SJSA1 (cell line): ENCODE measurements at places on chromosomes 6 and 20.

DNA sequence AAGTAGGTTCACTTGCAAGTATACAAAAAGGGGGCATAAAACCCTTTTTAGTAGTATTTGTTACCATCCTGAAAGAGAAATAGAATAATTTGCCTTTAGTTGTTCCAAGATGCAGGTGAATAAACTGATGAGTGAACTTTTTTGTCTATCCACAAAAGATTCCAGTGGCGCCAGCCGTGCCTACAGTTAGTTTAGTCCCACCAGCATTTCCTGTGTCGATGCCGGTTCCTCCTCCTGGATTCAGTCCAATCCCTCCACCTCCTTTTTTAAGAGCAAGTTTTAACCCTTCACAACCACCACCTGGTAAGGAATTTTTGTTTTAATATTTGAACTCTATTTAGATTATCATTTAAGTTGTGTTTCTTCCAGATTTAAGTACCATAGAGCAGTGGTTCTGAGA lies 90.9 kb downstream of the SCAF8 start:
- H3K4me3 ChIP-seq = no peak overlapping the region
- no peaks in the 10 kb centered on the region for H3K27me3 ChIP-seq
- no peak for DNase-seq
- H3K36me3 ChIP-seq = peaks cover 83% of the 10 kb centered on the region
- H3K27ac ChIP-seq = no peak overlapping the region

GRCh38 chr20:1831606-1832005 lies 63.6 kb upstream of the SIRPA start:
- H3K4me1 ChIP-seq = peaks cover 19% of the 10 kb centered on the region
- DNase-seq = no peak

DNA sequence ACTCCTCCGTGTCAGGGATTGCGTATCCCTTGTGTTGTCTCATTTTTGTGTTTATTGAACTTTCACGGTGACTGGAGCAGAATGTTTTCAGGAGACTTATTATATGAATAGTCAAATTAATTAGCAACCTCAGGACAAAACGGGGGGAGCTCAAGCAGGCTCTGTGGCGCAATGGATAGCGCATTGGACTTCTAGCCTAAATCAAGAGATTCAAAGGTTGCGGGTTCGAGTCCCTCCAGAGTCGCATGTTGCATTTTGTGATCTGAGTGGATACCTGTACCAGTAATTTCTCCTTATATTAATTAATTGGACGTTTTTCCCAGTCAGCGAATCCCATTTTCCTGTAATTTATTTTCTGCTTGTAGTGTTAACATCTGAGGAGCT lies 89.1 kb upstream of the ZNF184 start:
- H3K4me3 ChIP-seq = no peak overlapping the region
- no peaks in the 10 kb centered on the region for H3K4me1 ChIP-seq
- no peak overlapping the region for H3K27ac ChIP-seq
- H3K27me3 ChIP-seq = peaks cover 9% of the 10 kb centered on the region; the same call in 1 of the 2 replicates
- H3K36me3 ChIP-seq = no peaks in the 10 kb centered on the region

DNA sequence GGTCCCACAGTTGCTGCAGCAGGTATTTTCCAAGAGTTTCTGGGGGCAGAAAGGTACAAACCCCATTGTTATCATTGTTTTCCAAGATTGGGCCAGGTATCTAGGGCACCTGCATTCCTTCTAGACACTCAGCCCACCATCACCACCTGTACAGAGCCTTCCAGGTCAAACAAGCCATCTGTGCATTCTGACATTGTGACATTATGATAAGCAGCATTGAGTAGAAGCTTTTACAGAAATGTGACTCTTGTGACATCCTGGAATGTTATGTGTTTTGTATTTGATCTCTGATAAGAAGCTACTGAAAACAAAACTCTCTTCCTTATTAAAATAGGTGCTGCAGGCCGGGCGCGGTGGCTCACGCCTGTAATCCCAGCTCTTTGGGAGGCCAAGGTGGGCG lies 128.1 kb upstream of the CCN2 start:
- H3K27me3 ChIP-seq = no peaks in the 10 kb centered on the region
- H3K4me3 ChIP-seq = no peak overlapping the region
- no peak overlapping the region for H3K27ac ChIP-seq
- no peaks in the 10 kb centered on the region for H3K36me3 ChIP-seq
- no peak for DNase-seq

DNA sequence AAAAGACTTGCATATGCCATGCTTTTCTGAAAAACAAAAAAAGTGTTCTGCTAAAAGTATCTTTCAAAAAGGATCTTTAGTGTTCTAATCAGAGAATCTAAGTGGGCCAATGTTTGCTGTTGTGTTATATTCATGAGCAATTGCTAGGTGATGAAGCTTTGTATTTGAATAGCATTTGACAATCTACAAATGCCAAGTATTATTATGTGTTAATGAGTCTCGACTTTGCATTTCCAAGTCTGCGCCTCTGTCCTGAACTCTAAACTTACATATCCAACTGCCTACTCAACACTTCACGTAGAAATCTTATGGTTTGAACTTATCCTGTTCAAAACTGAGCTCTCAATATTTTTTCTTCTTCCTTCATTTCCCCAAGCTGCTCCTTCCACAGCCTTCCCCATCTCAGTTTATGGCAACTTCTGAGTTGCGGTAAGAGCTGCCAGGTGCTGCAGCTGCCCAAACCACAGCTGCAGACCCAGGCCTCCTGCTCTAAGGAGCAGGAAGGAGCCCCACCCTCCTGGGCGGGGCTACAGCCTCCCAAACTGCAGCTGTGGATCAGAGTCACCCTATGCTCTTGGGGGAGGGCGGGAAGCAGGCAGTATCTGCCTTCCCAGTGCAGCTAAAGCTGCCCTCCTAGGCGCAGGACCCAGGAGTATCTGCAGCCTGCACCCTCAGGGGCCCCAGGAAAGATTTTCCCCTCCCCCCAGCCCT lies 16.7 kb upstream of the MAK start:
- H3K4me1 ChIP-seq = no peaks in the 10 kb centered on the region
- H3K27me3 ChIP-seq = no peaks in the 10 kb centered on the region
- DNase-seq = no peak

GRCh38 chr6:136113736-136114173 lies 136.4 kb downstream of the MTFR2 start:
- H3K4me3 ChIP-seq = no peak overlapping the region
- H3K4me1 ChIP-seq = no peaks in the 10 kb centered on the region
- no peak for DNase-seq
- H3K36me3 ChIP-seq = no peaks in the 10 kb centered on the region
